ENCODE measurements at places on chromosomes 12 and 14.

DNA sequence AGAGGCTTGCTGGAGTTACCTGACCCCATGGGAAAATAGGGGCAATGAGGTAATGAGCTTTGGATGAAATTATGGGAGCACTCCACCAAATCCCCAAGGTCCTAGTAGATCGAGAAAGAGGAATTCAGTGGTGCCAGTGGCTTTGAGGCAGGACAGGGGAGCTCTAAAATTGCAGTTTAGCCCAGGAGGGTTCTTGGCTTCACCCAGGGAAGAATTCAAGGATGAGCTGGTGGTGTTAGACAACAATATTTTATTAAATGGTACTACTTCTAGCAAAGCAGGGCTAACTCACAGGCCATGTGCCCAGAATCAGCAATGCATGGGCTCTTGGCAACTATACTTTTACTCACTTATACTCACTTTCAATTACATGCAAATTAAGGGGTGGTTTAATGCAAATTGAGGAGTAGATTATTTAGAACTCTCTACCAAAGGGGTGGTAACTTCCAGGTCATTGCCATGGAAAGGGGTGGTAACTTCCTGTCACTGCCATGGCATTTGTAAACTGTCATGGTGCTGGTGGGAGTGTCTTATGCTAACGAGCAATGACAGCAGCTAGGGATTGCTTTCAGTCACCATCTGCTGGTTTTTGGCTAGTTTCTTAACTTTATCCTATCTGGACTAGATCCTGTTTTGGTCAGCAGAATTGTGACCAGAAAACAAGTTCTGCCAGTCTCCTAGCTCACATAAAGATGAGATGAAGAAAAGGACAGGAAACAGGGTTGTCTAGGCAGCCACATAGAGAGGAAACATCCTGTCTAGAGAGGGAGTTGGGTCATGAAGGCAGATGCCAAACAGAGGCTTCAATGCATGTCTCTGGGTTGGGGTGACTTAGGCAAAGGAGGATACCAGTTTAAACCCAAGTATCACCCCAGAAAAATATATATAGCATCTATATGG, 64.7 kb downstream of the ZNF641 start:
- peak; percentile 46 for DNase-seq

DNA sequence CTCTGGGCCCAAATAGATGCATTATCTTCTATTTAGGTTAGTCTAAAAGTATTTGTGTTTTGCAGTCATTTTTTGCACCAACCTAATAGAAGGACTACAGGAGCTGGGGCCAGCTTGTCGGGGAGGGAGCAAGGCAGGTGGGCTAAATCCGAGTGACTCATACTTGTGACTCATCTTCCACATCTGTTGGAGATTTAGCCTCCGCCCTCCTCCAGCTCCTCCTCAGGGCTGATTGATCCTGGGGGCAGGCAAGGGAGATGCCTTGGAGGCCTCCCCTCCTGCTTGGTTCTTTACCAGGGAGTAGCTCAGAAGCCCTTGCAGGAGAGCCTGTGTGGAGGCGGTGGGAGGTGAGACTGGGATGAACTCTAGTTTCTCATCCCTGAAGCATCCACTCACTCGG, 27.9 kb downstream of the RHOF start:
- no peak for DNase-seq

DNA sequence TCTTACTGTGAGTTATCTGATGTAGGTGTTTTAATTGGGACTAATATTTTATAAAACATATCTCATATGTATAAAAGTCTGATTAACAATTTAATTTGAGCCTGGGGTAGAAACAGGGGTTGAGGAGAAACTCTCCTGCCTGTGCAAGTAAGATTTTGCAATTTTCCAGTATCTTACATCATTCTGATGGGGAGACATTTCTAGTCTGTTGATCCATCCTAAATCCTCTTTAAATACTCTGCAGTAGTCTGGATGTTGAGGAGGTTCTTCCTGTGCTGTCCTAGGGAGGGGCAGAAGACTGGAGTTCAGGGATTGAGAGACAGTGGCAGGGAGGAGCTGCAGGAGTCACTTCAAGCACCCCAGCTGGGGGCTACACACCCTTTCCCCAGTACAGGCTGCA, 287.8 kb downstream of the ADGRD1 start:
- DNase-seq = no peak

- no peak for DNase-seq
Observed at GRCh38 chr12:66709893-66710292, 31.0 kb upstream of the GRIP1 start.

DNA sequence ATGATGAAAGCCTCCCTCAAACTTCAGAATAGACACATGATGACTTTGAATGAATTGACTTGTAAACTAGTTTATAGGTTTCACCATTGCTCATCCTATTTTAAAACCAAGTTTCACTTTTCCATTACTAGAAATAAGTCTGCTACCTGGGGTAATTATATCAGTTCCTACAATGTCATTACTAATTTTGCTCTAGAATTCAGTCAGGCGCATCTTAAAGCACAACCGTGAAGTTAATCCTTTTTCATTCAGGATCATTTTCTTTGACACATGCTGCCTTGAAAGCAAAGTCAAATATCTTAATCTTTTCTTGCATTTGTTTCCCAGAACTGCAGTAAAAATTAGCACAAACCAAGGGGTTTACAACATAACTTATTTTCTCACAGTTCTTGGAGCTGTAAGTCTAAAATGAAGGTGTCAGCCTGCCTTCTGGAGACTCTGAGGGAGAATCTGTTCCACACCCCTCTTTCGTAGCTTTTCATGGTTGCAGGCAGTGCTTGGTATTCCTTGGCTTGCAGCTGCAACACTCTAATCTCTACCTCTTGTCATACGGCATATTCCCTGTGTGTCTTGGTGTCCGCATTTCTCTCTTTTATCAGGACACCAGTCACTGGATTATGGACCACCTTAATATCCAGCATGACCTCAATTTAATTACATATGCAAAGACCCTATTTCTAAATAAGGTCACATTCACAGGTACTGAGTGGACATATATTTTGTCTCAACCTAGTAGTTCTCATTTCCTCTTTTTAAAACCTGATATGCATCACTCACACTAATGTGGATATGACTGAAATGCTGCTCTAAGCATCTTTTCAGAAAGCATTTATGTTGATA, 114.3 kb upstream of the PDZRN4 start:
- DNase-seq = no peak

DNA sequence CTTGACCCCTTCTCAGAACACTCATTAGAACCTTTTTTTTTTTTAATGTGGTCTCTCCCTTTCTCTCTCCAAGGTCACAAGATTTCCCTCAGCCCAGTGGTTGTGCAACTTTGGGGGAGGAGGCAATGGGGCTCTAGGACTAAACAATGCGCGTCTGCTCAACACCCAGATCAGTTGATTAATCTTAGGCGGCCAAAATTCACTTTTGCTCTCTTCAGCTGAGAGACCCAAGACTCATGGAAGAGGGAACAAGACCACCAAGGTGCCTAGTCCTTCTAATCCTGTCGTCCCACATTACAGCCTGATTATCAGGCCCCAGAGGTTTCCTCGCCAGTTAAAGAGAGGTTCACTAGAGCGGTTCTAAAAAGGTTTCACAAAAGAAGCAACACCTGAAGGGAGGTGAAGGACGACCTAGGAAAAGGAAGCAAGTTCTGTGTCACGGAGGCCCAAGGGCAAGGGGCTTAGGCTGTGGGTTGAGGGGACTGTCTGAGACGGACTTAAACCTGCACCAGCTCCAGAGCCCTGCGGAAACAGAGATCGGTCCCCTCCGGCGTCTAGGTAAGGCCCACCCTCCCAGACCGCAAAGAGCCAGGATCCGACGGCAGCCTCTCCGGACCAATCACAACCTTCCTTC, 824 bp upstream of the TARBP2 start:
- no peak for DNase-seq

- no peak for DNase-seq
Observed at GRCh38 chr12:9180810-9181209, 27.4 kb downstream of the PZP start.

All from LNCaP clone FGC (cell line).